Stimulated activated CD8-positive, alpha-beta memory T cell treated with anti-CD3 and anti-CD28 coated beads, Interleukin-2, amount 100 ng/mL, for 1 hour (primary cell): ENCODE measurements at places on chromosomes 12 and 14.

DNA sequence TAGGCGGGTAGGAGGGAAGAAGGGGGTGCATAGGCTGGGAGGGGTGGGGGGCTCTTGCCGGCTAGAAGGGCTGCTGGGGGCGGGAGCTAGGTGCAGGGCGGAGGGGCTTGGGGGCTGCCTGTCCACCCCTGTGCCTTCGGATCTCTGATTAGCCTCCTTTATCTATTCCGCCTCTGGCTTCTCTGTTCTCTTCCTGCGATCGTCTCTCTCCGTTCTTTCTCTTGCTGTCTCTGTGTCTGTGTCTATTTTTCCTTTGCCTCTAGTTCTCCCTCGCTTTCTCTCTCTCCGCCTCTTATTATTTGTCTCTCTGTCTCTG is 166.7 kb upstream of the LHX5 start:
- DNase-seq = no peak

DNA sequence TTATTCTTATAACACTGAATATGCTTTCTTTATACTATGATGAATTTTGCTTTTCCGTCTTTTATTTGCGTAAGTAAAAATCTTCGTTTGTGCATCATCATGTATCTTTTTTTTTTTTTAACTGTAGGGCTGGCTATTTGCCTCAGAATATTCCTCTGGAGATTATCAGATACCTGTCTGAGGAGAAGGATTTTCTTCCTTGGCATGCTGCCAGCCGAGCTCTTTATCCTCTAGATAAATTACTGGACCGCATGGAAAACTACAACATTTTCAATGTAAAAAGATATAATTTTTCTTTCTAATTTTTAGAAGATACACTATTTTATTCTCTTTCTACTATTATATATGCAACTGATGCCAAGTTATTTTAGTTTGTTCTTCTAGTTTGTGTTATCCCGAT is 346.6 kb downstream of the TRHDE start:
- DNase-seq = no peak

DNA sequence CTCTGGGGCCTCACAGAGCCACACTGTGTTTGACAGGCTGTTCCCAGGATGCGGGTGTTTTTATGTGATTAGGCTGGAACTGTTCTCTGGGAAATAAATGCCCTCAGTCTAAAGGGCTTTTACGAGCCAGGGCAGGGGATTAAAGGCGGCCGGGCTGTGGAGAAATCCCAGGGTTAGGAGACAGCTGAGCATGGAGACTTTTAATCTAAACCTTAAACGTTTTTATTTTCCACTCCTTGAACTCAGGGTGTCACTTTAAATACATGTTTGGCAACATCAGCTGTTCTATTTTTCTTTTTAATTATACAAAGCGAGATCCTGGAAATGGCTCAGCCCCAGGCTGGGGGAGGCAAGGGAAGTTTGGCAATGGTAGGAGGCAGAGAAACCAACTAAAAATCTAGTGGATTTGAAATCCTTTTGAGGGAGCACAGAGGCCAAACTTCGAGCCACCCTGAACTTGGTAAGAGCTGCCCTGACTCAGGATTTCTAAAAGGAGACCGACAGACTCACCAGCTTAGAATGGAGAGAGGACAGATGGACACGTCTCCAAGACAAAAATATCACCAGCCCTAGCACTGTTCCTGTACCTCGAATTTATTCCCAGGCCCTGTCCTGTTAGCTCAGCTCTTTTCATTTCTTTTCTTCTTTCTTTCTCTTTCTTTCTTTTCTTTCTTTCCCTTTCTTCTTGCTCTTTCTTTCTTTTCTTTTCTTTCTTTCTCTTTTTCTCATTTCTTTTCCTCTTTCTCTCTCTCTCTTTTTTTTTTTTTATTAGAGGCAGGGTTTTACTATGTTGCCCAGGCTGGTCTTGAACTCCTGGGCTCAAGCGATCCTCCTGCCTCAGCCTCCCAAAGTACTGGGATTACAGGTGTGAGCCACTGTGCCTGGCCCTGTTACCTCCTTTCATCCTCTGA is 15.8 kb upstream of the ORAI1 start:
- no peak for DNase-seq

- DNase-seq = no peak
Observed at GRCh38 chr12:113926788-113927187, 39.3 kb downstream of the RBM19 start.

- no peak for DNase-seq
Observed at GRCh38 chr12:117890644-117891043, 78.1 kb downstream of the KSR2 start.

- no peak for DNase-seq
Observed at GRCh38 chr14:86166541-86166940, 636.6 kb downstream of the FLRT2 start.

DNA sequence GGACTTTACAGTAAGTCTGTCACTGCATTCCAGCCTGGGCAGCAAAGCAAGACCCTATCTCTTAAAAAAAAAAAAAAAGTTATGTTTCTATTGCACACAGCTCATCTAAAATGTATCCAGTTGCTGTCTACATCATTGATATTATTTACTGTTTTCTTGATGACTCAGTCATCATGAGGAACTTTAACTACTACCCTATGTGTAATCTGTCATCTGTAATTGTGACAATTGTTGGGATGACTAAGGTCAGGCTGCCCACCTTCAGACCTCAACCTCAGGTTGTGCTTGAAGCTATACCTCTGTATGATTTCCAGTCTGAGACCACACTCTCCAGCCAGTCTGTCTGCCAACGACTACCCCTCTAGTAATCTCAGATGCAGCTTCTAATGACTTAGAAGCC is 15.3 kb downstream of the PPP1R13B start:
- DNase-seq = no peak

DNA sequence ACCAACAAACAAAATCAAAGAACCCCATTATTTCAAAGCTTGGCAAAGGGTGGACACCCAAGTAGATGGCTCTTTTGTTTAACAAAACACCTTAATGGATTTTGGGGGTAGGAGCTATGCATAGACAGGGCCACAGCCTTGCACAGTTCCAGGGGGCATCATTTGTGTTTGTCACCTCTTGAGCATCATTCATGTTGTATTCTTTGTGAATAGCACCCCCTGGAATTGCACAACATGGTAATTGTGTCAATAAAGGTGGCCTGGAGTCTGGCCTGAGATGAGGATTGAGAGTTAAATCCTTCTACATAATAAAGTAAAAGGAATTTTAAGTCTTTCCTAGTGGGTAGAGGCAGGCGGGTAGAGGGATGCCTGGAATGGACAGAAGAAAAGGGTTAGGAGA is 3.3 kb upstream of the FRS2 start:
- DNase-seq = no peak

DNA sequence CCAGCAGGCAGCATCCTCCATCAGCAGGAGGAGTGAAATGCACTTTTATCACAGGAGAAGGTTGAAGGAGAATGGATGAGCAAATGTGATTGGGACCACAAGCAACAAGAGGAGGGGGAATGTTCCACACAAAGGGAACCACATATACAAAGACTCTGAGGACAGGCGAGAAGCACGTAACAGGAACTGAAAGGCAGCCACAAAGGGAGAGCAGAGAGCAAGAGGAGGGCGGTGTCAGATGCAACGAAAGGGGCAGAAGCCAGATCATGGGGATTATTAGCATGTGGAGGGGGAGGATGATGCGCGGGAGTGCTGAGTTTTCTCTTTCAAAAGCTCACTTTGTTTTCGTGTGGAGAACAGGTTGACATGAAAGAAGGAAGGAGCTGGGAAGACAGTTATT is 241.1 kb downstream of the SPTSSA start:
- no peak for DNase-seq

GRCh38 chr14:38964630-38965029 is 138.4 kb downstream of the SEC23A start:
- DNase-seq = no peak

- DNase-seq = no peak
Observed at GRCh38 chr12:74915718-74916117, 293.9 kb downstream of the KCNC2 start.

DNA sequence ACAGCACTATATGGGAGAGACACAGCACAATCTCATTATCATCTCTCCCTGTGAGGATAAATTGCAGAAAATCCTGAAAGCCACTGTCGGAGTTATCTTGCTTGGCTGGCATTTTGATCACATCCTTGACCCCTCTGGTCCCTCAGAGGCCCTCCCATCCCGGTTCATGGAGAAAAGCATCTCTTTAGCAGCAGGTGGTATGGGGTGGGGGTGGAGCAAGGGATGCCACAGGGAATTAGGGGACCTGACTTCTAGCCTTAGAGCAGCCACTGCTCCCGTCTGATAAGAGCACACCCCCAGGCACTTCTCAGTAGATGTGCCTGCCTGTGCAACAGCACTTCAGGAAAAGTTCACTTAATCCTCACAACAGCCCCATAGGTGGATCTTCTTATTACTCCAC is 38.6 kb downstream of the GRIN2B start:
- DNase-seq = no peak

DNA sequence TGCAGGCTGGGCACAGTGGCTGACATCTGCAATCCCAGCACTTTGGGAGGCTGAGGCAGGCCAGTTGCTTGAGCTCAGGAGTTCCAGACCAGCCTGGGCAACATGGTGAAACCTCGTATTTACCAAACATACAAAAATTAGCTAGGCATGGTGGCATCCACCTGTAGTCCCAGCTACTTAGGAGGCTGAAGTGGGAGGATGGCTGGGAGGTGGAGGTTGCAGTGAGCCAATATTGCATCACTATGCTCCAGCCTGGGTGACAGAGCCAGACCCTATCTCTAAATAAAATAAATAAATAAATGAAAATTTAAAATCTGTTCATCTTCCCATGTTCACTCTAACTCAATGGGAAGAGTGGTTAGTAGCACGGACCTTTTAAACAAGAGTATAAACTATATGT is 71.2 kb downstream of the ELK3 start:
- DNase-seq = no peak

DNA sequence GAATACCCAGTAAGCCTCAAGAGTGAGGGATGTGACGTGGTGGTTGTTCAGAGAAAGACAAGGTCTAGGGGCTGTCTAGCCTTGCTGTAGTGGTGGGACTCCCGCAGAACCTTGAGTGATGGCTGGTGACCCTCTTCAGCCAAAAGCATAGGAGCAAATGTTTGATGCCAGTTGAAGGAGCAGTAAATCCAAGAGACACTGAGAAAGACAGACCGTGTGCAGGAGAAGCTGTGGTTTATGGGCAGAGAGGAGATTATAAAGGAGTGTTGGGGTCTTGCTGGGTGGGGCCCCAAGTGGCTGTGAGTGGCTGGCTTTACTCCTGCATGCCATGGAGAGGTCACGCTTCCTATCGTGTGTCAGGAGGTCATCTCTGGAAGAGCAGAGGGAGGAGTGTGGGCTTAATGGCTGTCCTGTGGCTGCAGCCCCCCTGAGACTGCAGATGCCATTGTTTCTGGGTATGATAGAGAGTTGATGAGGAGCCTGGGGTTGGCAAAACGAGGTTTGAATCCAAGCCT is 152.0 kb upstream of the CCND2 start:
- DNase-seq = no peak

DNA sequence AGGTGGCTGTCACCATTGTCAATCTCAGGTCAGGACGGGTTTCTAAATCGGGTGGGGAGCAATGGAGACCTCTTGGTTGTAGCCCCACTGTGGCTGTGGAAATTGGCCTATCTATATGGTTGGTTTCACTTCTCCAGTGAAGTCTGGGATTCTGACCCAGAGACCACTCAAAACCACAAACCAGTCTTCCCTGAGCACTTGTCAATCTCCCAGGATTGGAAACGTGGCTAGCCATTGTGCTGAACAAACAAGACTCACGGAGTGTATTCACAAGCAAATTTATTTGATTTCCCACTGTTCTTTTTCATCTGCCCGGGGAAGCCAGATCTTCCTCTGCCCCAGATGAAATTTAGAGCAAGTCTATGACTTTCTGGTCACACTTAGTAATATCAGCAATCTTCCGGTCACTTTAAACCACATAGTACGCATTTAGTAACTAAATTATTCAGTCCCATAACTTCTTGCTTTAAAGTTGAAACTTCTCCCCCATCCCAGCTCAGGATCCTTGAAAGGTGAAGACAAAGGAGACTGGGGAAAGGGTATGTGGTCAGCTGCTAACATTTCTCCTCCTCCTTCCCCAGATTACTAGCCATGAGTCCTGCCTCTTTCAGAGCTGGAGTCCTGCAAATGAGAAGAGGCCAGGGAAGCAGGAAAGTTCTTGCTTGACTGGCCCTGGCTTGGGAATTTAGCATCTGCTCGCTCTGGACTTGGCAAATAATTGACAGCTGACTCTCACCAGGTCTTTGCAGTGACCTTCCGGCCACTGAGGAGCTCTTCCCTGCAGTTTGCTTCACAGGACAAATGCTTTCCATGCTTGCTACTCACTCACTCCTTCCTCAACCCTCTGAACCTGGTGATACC is 123.2 kb upstream of the MAX start:
- no peak for DNase-seq

DNA sequence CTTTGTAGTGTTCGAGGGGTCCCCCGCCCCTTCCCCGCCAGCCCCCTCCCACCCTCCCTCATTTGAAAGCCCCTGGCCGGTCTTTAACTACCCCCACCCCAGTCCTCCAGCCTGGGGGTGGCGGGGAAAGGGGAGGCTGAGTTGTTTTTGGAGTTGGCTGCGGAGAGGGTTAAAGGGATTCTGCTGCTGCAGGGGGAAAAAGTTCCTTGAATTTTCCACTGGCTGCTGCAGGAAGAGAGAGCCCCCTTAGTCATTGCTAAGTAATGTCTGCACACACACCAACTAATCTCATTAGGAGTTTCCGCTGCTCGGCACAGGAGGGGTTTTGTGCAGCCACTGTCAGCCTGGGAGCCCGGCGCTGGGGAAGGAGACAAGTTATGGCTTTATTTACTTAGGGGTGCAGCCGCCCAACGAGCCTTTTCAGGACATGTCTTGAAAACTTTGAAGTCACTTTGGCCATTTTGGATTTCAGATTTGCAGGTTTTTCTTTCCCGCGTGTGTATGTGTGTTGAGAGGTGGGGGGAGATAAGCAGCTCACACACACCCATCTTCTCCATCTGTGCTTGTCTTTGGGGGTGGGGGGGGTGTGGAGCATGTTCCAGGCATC is 1.8 kb downstream of the ELK3 start:
- DNase-seq = no peak

DNA sequence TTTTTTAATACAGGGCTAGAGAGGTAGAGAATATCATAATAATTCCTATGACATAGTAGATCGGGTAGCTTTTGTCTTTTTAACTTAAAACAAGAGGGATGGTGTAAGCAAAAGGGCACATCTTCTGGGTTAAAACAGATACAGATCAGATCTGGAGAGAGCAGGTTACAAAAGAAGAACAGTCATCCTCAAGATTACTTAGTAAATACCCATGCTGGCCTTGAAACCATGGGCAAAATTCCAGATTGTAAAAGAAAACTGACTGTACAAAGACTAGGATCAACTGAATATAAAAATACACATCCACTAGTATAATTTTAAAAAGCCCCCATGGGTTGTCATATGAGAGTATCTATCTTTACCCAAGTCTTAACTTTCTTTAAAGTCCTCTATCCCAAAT is 76.7 kb downstream of the MED13L start:
- no peak for DNase-seq

DNA sequence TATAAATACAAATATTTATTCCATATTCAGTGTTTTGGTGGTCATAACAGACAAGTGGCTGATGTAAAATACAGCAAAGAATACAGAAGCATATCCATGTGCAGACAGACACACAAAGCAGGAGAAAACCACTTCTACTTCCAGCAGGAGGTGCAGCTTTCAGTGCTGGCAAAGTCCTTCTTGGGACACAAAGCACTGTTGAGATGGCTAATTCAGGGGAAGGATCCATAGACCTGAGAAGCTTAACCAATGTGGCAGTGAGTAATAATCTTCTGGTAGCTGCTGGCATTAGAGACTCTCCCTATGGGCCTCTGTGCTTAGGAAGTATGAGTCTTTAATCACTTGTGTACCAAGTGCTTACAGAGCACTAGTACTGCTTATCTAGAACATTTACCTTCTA is 26.8 kb downstream of the AMN1 start:
- DNase-seq = no peak

GRCh38 chr14:99853206-99853605 is 60.0 kb downstream of the EML1 start:
- no peak for DNase-seq
